NCI-H1417 treated with DMSO at 0.1 percent for 48 hours (cell line): ENCODE measurements at places on chromosomes 4 and X.
A peak's percentile ranks its signal among the peaks of the same experiment; 100 is the strongest.

- no peak for DNase-seq
Observed at GRCh38 chr4:4334798-4335520, 44.9 kb downstream of the ZBTB49 start.

- DNase-seq = no peak
Observed at GRCh38 chrX:13647709-13648212, 5.2 kb upstream of the TCEANC start.

GRCh38 chr4:187227907-187228704 is 504.4 kb upstream of the FAT1 start:
- no peak for DNase-seq

DNA sequence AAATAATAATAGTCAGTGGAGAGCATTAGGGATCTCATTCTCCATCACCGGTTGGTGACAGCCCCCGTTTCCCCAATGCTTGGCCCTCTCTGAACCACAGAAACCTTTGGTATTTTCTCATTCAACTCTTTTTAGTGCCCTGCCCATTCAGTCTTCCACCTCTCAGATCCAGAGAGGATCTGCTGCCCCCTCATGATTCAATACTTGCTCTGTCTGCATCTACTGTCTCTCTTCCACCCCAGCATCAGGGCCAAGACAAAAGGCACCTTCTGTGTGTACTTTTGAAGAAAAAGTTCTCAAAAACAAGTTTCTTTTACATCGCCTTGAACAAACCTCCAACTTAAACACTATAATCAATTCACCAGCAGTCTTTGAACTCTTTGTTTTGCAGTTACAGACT is 19.3 kb downstream of the CLTRN start:
- DNase-seq = no peak

DNA sequence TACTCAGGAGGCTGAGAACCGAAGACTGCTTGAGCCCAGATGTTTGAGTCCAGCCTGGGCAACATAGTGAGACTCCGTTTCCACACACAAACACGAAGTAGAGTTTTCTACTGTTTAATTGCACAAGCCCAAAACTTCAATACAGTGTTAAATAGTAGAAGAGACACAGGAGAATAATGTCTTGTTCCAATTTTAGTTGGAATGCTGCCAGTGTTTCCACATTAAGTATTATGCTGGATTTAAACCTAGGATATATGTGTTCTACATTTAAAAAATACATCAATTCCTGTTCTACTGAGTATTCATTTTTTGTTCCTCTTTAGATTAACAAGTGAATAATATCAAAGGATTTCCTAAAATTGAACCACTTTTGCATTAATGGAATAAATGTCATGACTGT is 91.3 kb downstream of the LCORL start:
- no peak for DNase-seq

GRCh38 chr4:7323872-7324650 is 110.7 kb downstream of the PSAPL1 start:
- DNase-seq = peak; percentile 94

GRCh38 chrX:3518870-3519269 is 172.4 kb upstream of the MXRA5 start:
- DNase-seq = no peak

GRCh38 chr4:13912966-13913365 is 285.4 kb upstream of the BOD1L1 start:
- DNase-seq = no peak

DNA sequence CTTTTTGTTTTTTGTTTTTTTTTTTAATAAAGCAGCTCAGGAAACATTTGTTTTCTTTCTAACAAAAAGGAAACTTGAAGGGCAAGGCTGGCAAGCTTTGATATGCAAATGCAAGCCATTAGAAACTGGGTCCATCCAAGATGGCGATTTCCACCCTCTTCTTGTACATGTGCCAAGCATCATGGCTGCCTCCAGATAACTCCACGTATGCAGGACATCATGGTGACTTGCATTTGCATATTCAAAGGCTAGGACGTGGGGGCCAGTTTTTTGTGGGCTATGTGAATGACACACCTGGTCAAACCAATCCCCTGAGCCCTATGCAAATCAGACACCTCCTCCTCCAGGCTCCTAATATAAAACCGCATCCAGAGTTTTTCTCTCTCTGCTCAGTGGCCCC is 692.6 kb downstream of the FAM133A start:
- DNase-seq = no peak

GRCh38 chr4:11729548-11729947 is 300.9 kb upstream of the HS3ST1 start:
- DNase-seq = no peak

GRCh38 chr4:128461291-128462102 is 173.9 kb upstream of the PGRMC2 start:
- no peak for DNase-seq

DNA sequence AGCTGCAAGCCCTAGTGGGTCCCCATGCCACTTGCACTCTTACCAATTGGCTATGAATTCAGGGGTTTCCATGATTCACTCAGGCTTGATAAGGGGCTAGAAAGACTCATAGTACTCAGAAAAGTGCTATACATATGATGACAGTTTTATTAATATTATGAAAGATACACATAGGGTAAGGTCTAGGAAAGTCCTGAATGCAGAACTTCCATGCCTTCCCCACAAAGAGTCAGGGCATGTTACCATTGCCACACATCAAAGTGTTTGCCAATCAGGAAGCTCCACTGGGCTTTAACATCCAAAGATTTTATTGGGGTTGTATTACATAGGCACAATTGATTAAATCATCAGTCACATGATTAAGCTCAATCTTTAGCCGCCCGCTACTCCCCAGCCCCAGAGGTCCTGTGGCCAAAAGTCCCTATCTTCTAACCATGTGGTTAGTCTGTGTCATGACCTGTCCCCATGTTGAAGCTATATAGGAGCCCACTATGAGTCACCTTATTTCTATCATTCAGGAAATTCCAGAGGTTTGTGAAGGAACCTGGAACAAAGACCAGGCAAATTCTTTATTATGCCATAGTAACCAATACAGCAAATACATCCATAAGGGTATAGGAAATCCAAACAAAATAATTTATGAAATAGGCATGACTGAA is 635.6 kb downstream of the STPG2 start:
- DNase-seq = no peak

DNA sequence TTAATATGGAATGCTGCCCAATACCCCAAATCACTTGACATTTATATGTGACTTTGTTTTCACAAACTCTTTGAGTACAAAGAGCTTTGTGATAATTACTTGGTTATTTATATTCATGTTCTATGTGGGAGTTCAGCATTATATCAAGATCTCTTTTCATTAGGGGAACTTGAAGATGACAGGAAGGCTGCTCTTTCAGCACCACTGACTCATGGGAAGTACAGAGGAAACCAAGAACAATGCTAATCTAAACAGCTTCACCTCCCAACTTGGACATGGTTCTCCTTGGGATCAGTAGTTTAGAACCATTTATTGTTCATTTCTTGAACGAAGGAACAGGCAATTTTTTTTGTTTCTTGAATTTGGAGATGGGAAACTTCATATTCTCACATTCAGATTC is 184.0 kb upstream of the AFF2 start:
- DNase-seq = no peak

DNA sequence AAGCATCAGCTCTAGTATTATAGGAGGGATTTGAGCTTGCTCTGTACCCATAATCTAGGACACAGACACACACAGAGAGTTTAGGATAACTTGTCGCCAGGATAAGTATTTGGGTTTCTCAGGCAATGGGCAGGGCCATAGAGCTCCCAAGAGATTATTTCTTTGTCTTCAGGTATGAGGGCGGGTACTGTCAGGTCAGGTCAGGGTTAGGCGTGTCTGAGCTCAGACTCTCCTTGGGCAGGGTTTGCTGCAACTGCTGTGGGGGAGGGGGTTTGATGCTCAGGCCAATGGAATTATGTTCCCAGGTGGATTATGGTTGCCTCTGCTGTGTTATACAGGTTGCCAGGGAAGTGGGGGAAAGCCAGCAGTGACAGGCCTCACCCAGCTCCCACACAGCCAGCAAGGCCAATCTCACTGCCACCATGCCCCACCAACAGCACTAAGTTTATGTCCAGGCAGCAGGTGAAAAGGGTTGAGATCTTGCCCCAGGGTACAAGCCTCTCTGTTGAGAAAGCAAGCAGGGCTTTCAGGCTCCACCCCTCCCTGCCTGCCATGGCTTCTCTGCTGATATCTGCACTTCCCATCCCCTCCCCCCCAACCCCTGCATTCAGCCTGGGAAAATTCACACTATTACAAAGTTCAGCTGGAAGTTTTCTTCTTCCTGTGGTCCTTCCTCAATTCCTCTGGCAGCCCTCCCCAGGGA is 101.3 kb downstream of the RRAGB start:
- DNase-seq = no peak

GRCh38 chrX:57313583-57314215 is 27.2 kb downstream of the FAAH2 start:
- DNase-seq = no peak

DNA sequence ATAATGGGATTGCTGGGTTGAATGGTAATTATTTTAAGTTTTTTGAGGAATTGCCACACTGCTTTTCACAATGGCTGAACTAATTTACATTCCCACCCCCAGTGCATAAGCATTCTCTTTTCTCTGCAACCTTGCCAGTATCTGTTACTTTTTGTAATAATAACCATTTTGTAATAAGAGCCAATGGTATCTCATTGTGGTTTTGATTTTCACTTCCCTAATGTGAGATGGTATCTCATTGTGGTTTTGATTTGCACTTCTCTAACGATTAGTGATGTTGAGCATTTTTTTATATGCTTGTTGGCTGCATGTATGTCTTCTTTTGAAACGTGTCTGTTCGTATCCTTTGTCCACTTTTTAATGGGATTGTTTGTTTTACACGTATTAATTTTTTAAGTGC is 213.1 kb upstream of the HDX start:
- DNase-seq = no peak

DNA sequence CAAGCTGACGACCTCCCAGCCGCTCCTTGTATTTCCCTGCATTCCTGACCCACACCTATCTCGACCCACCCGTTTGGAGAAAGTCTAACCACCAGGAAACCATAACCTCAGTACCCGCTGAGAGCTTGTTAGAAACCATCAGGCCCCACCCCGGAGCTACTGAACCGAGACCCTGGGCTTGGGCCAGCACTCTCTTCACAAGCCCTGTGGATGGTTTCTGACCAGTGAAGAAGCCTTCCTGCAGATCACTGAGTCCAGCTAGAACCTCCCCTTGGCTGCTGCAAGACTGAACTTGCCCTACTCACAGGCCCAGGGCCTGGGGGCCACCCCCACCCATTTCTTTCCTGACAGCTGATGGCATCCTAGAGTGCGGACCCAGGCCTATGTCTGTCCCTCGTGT is 26.6 kb upstream of the ZNF185 start:
- DNase-seq = no peak

- DNase-seq = no peak
Observed at GRCh38 chr4:61877893-61878292, 677.8 kb downstream of the ADGRL3 start.

DNA sequence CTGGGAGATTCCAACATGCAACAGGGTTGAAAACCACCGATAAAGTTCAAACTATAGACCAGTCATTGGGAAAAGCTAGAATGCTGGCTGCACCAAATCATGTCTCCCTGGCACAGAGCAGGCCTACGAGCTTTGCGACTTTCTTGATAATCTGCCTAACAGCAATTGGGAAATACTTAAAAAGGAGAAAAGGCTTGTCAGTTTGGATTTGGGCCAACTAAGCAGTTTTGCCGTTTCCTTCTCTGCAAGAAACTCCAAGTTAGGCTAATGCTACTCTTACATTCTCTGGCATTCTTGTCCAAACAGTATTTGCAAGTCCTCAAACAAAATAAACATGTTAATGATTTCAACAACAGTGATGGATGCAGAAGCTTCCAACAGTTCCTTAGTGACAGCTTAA is 87.9 kb downstream of the PDK3 start:
- DNase-seq = no peak

- no peak for DNase-seq
Observed at GRCh38 chr4:184375027-184375426, 99.3 kb downstream of the IRF2 start.

- DNase-seq = no peak
Observed at GRCh38 chr4:117224256-117224655, 138.9 kb upstream of the TRAM1L1 start.

- no peak for DNase-seq
Observed at GRCh38 chrX:1443496-1444075, 9.1 kb downstream of the ASMTL start.

GRCh38 chr4:86307432-86307831 is 52.4 kb downstream of the MAPK10 start:
- no peak for DNase-seq

GRCh38 chr4:89009761-89010369 is 47.1 kb downstream of the FAM13A start:
- DNase-seq = no peak

GRCh38 chr4:127140306-127140705 is 492.5 kb upstream of the INTU start:
- no peak for DNase-seq

- DNase-seq = no peak
Observed at GRCh38 chrX:153526042-153526441, 8.6 kb downstream of the ATP2B3 start.

- DNase-seq = no peak
Observed at GRCh38 chrX:70033348-70034051, 16.2 kb downstream of the AWAT2 start.

DNA sequence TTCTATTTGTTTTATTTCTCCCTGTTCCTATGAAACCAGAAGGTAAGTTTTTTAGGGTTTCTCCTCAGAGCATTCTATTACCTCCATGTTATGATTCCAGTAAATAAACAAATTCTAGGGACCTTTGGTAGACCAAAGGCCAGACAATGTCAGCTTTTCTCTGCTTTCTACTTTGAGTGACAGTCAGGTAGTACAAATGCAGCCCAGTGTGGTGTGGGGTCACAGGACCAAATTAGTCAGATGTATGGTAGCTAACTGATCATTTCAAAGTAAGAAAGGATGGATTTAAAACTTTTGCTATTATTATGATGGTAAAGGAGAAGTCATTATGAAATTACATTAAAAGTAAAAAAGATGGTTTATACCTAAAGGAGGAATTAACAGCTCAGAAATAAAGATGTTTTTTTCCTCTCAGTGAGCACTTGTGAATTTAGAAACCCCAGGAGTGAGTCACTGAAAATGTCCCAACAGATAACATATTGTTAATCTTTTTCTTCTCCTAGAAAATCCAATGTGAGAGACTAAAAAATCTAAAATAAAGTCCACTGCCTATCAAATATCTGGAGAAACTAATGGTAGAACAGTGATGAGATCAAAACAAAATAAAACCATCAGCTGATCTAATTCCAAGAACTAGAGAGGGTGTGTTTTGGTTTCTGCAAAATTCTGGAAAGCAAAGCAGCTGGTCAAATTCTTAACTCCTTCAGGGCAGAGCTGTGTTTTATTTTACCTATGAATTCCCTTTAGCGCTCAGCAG is 16.6 kb upstream of the KLHL2 start:
- DNase-seq = no peak

- no peak for DNase-seq
Observed at GRCh38 chrX:97835969-97836368, 952.3 kb downstream of the RPA4 start.

GRCh38 chr4:124055896-124056295 is 656.6 kb downstream of the ANKRD50 start:
- DNase-seq = no peak
